SW480 (cell line): ENCODE measurements at places on chromosomes 13 and 19.

GRCh38 chr19:1324249-1324805 lies 38.7 kb downstream of the EFNA2 start:
- no peak for DNase-seq

DNA sequence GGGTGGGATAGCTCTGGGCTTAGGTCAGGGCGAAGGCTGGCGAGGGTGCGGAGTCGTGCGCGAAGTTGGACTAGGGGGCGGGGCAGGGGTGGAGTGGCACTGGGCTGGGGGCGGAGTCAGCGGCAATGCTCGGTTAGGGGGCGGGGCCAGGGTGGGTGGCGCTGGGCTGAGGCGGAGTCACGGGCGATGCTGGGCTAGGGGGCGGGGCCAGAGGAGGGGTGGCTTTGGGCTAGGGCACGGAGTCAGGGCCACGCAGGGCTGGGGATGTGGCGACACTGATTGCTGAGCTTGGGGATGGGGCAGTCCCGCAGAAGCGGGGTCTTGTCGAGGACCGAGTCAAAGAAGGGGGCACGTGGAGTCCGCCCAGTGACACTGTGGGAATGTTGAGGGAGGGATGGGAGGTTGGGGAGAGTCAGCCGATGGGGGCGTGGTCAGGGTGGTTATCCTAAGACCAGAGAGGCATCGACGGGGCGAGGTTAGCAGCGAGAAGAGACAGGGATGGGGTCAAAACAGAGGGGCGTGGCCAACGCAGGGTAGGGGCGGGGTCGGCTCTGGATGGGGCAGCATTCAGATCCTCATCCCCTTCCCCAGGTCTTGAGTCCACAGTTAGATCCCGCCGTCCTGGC lies 8.7 kb downstream of the HOMER3 start:
- DNase-seq = peak; percentile 56

DNA sequence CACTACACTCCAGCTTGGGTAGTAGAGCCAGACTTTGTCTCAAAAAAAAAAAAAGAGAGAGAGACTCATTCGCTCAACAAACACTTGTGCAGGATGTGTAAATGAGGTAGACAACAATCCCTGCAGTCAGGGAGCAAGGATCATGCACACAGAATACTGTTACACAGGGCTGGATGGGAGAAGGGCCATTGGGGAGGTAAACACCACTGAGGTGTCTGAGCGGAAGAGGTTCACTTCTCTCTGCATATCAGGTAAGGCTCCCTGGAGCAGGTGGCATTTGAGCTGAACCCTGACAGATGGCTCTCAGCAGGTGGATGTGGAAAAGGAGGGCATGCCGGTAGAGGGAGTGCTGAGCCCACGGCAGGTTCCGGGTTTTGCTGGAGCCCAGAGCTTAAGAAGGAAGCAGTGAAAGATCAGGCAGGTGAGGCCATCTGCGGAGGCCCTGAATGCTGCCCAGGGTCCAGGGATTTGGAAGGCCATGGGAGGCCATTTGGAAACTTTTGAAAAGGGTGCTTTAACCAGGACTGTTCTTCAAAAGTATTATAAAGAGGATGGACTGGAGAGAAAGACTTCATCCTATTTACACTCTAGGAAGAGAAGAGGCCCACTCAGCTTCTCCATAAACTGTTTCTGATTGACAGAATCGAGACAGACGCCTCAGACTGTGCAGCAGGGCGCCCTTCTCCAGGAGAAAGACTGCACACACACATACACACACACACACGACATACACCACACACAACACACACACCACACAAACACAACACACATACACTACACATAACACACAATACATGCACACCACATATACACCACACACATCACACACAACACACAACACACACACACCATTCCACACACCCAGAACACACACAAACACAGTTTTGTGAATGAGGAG lies 199.4 kb downstream of the USP12 start:
- peak; percentile 77 for DNase-seq

DNA sequence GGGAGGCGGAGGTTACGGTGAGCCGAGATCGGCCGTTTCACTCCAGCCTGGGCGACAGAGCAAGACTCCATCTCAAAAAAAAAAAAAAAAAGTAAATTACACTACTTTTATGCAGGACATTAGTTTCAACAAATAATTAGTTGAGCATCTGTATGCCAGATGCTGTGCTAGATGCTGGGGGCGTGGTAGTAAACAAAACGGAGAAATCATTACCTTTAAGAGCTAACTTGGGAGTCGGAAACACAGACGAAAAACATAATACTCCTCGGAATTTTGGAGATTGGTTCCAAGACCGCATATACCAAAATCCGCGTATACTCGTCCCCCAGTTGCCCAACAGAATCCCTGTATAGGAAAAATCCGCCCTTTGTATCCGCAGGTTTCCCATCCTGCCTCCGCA lies 1.3 kb upstream of the DUS3L start:
- DNase-seq = no peak

GRCh38 chr19:43743059-43743458 lies 11.7 kb downstream of the SMG9 start:
- DNase-seq = no peak

DNA sequence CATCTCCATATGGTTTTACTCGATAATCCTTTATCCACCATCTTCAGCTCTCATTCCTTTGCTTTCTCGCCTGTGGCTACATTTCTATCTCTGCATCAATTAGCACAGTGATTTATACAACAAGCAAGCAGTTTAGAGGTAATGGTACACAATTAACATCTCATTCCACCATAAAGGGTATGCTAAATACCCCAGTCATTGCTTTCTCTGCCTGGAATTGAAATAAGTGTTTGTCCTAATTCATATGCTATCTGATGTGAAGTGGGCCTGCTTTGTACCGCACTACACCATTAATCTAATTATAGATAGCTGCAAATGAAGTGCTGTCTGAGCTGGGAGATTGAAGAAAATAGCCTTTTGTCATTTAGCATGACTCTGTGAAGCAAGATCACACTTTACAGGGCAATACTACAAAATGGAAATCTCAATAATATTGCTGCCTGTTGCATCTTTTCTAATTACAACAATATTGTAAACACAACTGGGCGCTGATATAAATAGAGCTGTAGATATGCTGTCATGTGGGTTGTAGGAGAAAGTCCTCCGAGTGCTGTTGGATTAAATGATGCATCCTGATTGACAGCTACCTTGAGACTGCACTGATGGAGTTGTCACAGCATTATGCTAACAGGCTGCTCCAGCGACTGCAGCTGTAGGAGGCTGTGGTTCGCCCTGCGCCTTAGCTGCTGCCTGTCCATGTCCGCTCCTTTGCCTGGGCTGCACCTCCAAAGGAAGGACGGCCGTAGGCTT lies 78.2 kb downstream of the GGACT start:
- DNase-seq = no peak

DNA sequence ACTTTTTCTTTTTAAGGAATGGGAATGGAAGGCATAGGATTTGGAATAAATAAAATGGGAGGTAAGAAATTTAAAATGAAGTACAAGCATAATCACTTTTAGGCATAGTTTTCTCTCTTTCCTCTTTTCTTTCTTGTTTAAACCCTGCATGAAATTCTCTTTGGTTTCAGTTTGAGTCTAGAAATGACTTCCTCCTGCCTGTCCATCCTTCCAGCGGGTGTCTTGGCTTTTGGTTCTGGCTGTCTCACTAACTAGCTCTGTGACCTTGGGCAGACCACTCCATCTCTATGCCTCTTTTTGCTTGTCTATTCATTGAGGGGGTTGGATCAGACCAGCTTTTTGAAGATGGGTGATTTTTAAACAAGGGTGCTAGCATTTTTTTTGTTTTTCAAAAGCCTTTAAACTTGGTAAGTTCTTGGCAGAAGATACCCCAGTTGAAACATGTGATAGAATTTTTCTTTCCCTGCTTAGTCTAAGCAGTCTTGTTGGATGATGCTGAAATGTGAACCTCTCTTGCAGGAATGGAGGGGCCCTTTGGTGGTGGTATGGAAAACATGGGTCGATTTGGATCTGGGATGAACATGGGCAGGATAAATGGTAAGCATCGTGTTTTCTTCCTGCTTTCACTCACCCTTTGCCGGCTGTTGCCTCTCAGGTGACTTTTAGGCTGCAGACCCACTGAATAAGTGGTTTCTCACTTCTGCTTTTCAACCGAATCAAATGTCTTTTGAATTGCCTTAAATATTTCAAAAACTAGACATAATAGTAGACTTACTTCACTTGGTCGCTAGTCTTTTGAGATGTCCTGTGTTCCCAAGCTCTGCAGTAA lies 28.6 kb downstream of the PRAM1 start:
- no peak for DNase-seq
